ENCODE measurements at places on chromosomes 5 and 9. TPM values are rescaled to one million over a fixed set of nuclear protein-coding genes. Genes with fewer than 3 reads are reported as not detected.

DBH gene
- total RNA-seq, result not detected

CDC20B gene
- 0.53 TPM for total RNA-seq

ARHGEF28 gene
- not detected for total RNA-seq

ZBTB6 gene
- 11.7 TPM for total RNA-seq

TRIM7 gene
- total RNA-seq, result 1.6 TPM

MAPKAP1 gene
- 53.2 TPM for total RNA-seq

ANKDD1B gene
- total RNA-seq, result not detected

CKMT2 gene
- not detected for total RNA-seq

IFNA2 gene
- total RNA-seq, result not detected

SLIT3 gene
- total RNA-seq, result 0.09 TPM

SEMA5A gene
- total RNA-seq, result not detected

All from activated CD8-positive, alpha-beta memory T cell treated with anti-CD3 and anti-CD28 coated beads, Interleukin-2, amount 10 ng/mL, durations not matched to agents 7 days and 5 days (primary cell).